Cortex of kidney (tissue), 1 donor: ENCODE measurements at places on chromosomes 4 and X.

- no peak for DNase-seq
These were observed 2.4 kb downstream of the CHRNA9 start for GRCh38 chr4:40337523-40337922.

- DNase-seq, result no peak
These were observed 13.1 kb downstream of the MOB1B start for GRCh38 chr4:70915036-70915815.

DNA sequence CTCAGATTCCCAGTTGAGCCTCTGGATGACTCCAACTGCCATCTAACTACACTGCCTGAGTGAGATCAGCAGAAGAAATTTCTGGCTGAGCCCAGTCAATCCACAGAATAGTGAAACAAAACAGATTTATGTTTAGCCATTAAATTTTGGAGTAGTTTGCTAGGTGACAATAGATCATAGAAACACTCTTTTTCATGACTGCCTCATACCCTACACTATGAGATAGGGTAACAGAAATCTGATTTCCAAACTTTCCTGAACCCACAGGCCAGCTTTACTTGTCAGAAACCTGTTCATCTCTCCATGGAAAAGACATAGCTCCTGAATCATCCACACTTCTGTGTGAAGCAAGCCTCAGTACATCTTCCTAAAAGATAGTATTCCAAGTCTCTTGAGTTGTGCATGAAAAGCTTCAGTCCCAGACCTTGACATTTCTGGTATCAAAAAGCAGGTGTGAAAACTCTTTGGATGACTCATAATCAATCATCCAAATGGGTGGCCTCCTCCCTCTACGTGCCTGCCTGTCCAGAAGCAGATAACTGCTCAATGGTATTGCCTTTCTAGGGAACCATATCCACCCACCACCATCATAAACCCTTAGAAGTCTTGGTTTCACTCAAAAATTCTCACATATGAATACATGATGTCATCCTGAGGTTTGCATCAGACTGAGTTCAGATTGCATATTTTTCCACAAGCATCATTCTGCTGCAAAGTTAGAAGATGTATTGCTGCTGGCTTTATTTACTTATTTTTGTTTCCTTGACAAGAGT lies 47.5 kb upstream of the RAP2C start:
- DNase-seq, result no peak

GRCh38 chr4:82705169-82705927 lies 93.2 kb downstream of the SCD5 start:
- no peak for DNase-seq

DNA sequence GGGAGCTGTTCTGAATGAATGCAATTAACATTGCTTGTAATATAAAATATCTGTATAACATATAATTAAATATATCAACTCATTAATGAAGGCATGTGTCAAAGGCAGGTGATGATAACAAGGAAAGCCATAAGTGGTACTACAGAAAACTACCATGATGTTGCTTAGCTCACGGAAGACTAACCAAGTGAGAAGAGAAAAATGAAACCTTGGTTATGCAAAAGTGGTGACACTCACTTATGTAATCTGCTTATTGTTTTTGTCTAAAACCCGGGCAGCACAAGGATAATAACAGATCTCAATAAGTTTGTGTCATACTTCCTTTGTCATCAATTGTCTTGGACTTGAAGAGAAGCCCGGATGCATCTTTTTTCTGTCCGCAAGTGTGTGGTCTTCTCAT lies 156.4 kb downstream of the HS6ST2 start:
- no peak for DNase-seq

DNA sequence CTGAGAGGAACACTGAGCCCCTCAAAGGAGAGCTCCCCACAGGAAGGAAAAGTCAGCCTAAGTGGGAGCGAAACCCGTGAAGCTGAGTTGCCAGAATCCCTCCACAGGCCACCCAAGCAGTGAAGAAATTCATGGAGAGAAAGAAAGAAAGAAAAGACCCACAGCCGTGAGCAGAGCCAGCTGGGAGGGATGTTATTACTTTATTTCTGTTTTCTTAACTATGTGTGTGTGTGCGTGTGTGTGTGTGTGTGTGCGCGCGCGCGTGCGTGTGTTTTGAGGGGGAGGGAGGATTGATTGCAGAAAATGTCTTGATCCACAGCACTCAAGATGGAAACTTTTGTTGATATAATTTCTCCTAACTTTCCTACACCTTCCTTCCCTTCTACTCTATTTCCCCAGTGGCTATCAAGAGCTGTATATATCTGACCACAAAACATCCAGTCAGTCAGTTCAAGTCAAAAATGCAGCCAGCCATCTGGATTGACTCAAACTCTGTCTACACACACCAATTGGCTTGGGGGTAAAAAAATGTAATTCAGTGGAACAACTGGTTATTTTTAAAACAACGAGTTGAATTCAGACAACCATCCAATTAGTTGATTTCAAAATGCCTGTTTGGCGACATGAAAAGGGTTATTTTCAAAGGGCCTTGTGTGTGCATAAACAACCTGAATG lies 13.8 kb upstream of the GPC3 start:
- DNase-seq, result no peak

- DNase-seq, result no peak
These were observed 26.5 kb downstream of the RPS6KA3 start for GRCh38 chrX:20240201-20240600.

- DNase-seq, result no peak
These were observed 59.5 kb downstream of the RXFP1 start for GRCh38 chr4:158581161-158581560.

DNA sequence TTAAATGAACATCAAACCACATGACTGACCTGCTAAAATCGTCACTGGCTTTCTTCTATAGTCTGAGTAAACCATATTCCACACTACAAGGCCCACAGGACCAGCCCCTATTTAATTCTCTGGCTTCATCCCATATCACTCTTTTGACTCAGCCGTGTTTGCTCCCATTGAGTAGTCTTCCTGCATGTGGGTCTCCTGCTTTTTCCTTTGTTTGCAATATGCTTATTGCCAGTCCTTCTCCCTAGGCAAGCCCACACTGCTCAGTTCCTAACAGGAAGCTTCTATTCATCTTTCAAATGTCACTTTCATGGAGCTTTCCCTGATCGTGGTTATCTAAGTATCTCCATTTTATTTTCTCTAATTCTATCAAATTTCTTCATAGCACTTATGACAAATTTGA lies 329.6 kb downstream of the RAPGEF2 start:
- DNase-seq, result no peak

DNA sequence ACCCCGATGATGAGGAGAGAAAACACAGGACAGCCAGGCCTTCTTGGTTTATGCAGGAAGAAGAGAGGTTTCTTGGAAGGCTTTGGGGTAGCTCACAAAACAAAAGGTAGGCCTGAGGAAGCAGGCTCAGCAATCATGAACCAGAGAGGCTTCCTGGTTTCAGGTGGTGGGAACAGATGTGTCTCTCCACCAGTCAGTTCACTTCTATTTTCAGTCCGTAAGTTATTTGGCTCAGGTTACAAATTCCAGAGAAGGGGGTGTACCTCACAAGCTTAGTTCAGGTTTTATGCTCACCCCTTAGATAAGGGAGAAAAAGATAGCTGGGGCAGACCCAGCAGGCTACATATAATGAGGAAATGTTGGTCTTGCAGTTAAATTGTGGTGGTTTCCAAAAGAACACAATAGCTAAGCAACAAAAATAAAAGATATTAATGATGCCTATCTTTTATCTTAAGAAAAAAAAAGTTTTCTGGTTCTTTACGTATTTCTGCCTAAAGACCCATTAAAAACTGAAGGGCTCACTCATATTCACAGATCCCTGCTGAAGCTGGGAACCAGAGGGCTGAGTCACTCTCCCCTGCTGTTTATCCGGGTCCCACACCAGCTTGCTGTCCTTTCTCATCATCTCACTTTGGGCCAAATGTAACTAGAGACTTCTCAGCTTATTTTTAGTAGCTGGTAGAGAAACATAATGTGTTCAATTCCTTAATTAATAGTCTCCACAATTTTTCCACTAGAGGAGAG lies 177.0 kb downstream of the CAMK2D start:
- DNase-seq, result no peak

- no peak for DNase-seq
These were observed 40.6 kb upstream of the CYP2U1 start for GRCh38 chr4:107890779-107891178.

DNA sequence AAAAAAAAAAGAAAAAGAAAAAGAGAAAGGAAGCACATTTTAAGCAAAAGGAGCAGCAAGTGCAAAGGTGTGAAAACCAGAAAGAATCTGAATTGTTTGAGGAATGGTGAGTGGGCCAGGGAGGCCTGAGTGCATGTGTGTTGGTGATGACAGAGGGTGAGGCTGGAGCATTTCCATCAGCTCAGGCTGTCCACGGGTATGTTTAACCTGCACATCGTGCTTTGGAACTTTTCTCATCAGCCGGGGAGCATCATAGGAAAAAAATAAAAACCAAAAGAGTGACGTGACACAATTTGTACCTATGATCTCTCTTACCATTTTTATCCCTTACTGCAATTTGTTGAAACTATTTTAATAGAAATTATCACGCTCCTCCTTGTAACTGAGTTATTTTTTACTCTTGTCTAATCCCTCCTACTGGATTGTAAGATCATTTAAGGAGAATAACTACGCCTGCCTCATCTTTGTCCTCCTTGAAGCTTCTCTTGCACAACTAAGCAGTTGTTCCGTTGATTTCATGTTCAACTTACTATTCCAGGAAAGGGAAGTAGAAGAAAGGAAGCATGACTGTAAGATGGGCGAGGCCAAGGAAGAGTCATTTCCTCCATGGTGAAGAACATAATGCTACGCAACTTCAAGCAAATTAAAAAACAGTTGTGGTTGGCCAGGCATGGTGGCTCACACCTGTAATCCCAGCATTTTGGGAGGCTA lies 7.0 kb downstream of the PALLD start:
- DNase-seq, result no peak

DNA sequence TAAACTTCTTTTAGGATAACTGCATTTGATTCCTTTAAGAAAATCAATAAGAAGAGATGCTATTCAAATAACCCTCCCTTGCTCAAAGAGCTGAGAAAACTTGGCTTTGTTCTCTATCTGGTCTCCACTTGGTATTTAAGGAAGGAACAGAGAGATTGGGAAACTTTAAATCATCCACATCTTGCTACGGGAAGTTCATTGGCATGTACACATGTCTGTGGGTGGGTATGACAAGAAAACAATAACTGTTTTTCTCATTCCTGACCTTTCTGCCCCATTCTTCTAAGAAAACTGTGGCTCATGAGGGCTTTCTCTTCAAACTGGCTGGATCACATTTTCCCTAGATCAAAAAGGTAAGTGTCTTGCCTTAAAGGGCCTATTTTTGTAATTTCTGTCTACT lies 6.0 kb downstream of the SEL1L3 start:
- DNase-seq, result no peak

DNA sequence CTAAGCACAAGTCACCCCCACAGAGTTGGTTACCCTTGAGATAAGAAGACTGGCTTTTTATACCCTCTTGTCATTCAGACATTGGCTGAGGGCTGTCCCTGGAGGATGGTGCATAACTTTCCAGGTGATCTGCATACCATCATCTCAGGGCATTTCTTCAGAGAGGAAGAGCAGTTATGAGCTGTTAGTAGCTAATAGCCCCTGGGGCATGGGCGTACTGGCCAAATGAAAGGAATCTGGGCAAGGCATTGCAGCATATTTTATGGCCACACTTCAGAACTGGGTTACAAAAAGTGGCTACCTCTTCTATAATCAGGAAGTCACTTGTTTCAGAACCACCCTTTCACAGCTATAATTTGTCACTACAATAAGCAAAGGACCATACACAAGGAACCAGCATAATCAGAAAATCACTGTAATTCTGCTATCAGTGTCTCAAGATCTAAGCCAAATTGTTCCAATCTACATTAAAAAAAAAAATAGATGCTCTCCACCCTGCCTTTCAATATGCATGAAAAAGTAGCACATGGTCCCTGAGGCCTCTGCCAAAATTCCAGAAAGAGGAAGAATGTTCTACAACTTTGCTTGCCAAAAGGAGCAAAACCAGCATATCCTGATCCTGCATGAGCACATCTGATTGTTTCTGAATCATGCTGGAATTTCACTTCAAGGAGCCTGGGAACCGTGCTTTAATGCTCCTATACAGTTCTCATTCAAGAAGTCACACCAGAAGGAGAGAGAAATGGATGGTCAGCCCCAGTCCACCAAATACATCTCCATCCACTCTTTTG lies 92.0 kb downstream of the TMEM144 start:
- DNase-seq, result no peak

- no peak for DNase-seq
These were observed 578.0 kb downstream of the BCOR start for GRCh38 chrX:39519566-39520301.

- DNase-seq, result no peak
These were observed 103.5 kb downstream of the SLC4A4 start for GRCh38 chr4:71442336-71442735.

- no peak for DNase-seq
These were observed 231.8 kb downstream of the BANK1 start for GRCh38 chr4:102022343-102022742.

GRCh38 chrX:79592259-79592658 lies 225.1 kb upstream of the ITM2A start:
- no peak for DNase-seq

DNA sequence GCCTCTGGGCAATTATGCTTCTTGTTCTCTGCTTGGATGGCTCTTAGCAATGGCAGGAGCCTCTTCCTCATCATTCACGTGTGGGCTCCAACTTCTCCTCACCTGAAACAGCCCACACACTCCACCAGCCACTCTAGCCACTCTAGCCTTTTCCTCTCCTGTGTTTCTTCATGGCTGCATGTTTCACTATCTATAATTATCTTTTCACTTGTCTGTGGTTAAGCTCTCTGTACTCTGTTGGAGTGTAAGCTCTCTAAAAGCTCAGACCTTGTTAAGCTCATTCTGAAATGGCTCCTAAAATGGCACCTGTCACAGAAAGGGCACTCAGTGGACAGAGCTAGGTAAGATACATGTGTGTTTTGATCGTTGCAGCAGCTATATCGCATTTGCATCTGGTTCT lies 80.0 kb downstream of the SH3KBP1 start:
- no peak for DNase-seq

DNA sequence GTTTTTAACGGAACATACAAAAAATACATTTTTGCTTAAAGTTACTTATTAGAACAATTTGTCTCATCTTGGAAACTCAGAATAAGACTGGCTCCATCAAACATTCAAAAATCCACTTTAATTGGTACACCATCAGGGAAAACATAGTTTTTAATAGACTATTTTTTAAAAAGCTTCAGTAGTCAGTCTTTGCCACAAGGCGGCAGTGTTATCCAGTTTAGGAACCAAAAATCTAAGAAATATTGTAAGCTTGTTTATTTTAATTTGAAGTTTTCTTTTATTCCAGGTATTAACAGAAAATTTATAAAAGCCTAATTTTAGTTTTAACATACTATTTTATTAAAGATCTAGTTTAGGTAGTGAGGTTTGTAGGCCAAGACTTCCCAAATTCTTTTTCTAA lies 107.7 kb downstream of the APOOL start:
- DNase-seq, result no peak

DNA sequence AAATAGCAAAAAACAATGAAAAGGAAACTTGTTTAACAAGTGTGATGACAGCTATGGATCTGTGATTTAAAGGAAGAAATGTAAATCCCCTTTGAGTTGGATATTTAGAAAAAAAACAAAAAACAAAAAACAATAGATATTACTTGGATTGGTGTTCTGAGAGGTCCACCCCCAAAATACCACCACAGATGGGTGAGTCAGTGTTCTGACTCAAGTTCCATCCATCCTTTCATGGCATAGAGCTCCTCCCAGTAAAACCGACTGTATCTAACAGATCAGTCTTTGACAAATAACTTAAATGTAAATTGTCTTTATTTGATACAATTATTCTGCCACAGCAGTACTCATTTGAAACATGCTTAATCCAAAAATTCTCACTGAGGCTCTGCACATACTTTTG lies 27.4 kb downstream of the TMPRSS11B start:
- no peak for DNase-seq
